CD4-positive, CD25-positive, alpha-beta regulatory T cell (primary cell): ENCODE measurements at places on chromosomes 6 and 20.

GRCh38 chr6:119862719-119863118, 513.2 kb upstream of the MAN1A1 start:
- no peak for DNase-seq

GRCh38 chr6:75273009-75273408, 11.6 kb downstream of the TMEM30A start:
- no peak for DNase-seq

DNA sequence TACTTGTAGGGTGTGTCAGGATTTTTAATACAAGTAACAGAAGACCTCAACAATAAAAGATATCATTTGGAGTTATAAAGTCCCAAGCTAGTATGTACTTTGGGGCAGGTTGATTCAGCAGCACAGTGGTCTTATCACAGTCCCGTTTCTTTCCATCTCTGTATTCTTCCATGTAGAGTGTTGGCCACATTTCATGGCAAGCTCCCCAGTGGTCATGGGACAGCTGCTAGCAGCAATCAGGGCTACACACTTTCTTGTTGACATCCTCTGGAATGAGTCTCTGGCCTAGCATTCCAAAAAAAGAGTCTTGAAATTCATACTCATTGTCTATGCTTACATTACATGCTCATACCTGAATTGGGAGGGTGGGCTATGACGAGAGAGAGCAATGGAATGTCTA, 53.2 kb downstream of the SOBP start:
- DNase-seq, result no peak

GRCh38 chr6:39266375-39266774, 37.1 kb upstream of the KCNK5 start:
- no peak for DNase-seq

DNA sequence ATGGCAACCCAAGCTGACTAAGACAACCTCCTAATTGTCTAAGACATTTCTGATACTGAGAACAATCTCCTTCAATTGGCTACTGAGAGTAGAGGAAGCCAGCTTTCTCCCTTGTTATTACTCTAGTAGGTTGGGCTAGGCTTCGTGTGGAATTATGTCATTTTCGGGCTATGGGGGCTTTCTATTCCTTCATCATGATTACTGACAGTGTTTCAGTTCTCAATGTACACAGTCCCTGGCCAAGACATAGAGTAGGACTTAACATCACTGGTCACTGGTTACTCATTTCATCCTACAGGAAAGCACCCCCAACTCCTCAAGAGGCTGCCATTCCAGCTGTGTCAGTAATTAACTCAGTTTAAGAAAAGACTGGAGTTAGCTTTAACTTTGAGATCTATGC, 100.0 kb downstream of the KIF6 start:
- no peak for DNase-seq

GRCh38 chr20:23309781-23310180, 40.8 kb upstream of the NXT1 start:
- no peak for DNase-seq

DNA sequence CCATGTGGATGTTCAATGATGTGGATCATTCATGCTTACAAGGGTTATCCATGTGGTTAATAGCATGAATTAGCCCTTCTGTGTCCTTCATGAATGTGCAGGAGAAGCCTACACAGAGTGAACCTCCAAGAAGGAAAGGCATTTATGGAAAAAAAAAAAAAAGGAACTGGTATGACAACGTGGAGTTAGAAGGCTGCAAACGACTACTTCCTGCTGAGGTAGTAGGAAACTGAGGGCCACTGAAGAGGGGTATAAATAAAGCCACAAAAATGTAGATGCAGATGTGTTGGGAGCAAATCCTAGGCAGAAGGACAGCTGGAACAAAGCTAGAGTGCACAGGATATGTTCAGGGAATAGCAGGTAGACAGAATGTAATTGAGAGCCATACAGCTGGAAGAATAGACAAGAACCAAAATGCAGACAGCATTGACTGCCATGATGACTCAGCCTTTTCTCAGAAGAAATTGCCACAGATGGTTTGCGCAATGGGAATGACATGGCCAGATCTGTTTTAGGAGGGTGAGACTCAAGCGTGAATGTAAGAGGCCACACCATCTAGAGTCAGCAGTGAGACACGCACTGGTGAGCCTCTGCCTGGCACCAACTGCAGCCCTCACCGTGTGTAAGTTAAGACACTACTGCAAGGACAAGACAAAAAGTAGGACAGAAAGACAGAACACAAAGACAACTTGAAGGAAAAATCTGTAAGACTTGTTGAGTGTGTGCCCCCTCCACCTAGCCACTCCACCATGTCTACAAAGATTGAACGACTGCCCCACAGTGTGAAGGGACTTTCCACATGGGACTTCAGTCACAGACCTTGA, 79.8 kb downstream of the KIF13A start:
- no peak for DNase-seq

GRCh38 chr6:34435916-34436315, 10.0 kb upstream of the RPS10 start:
- no peak for DNase-seq

GRCh38 chr6:167210375-167211294, 52.9 kb upstream of the GPR31 start:
- DNase-seq, result no peak

DNA sequence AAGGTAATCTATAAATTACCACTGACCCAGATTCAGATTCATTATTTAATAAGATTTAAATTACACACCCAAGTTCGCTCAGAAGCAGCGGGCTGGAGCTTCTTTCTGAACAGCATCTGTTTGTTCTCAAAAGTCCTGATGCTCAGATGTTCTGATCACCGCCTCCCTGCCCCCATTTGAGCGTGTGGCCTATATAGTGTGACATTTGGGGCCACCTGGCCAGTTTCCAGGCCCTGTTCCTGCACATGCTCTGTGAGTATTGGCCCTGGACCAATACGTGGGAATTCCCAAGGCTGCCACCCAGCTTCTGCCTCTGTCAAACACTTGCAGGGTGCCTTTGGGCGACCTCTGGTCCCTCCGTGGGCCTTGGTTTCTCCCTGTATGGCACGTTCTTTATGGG, 228.8 kb downstream of the TFAP2C start:
- no peak for DNase-seq

GRCh38 chr6:167572106-167572505, 247.2 kb downstream of the TTLL2 start:
- no peak for DNase-seq

- DNase-seq, result no peak
Observed at GRCh38 chr6:168035098-168035660, 37.7 kb downstream of the KIF25 start.

GRCh38 chr6:105409734-105410133, 6.9 kb upstream of the PREP start:
- no peak for DNase-seq

GRCh38 chr6:151958332-151958731, 150.8 kb downstream of the ESR1 start:
- no peak for DNase-seq

DNA sequence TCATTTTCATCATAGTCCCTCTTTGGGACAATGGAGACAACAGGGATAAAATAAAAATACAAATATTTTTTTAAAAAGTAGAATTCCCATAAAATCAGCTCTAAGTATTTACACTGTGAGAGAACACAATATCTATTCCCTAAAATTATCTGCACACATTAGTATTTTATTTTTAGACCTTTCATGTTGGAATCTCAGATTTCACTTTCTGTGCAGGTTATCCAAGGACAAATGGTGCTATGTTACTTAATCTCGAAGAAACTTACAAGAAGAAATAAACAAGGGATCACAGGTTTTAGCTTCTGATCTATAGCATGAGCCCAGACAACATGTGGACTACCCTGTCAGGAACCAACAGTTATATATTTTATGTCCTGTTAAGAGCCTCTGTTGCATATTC, 23.0 kb upstream of the LYRM2 start:
- no peak for DNase-seq

- no peak for DNase-seq
Observed at GRCh38 chr20:13910492-13910891, 79.9 kb downstream of the SEL1L2 start.

- no peak for DNase-seq
Observed at GRCh38 chr6:167314180-167314821, 10.6 kb upstream of the TTLL2 start.

DNA sequence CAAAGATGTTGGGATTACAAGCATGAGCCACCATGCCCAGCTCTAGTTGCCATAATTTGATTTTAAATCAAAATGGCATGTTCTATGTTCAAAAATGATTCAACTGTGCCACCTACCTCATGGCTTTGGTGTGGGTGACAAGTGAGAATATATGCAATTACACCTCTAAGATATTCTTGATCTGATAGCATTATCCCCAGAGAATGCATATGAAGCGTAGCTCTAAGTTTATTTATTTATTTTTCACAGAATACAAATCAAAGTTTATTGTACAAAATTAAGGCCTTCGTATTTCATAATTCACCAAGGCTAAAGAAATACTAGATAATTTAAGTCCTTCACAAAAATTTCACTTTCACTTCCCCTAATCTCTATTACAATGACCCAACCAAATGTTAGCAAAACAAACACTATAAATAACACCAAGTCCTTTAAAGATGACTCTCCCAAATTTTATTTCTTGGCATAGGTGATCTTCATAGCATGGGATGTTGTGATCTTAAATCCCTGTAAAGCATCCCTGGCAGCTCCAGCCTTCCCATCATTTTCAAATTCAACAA, 205.9 kb upstream of the TAB2 start:
- DNase-seq, result no peak
